ENCODE measurements at places on chromosomes 4 and X. TPM values are rescaled to one million over a fixed set of nuclear protein-coding genes. Genes with fewer than 3 reads are reported as not detected.

EPGN gene
- 0.32 TPM for total RNA-seq

NOX1 gene
- under 0.01 TPM for total RNA-seq

- no peak for DNase-seq
Observed at GRCh38 chr4:172726001-172726423, 442.6 kb upstream of the GALNT7 start.

DNA sequence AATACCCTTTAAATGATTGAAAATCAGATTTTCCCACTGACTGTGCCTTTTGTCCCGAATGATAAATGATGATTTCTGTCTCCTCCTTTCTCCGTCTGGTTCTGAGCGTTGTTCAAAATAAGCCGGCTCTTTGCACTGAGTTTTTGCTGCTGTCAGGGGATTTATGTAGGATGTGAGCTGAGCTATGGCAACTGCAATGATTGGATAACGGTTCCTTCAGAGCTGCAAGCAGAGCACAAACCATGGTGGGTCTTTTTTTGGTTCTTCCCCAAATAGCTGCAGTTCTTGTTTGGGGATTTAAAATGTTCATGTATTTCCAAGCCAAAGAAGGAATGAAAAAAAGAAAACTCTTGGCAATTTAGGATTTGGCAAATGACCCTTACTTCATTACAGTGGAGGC lies 124.5 kb upstream of the CASK start:
- DNase-seq = no peak

RBM46 gene
- total RNA-seq = not detected

KCTD8 gene
- total RNA-seq = under 0.01 TPM

- DNase-seq = no peak
Observed at GRCh38 chrX:129908636-129909035, 2.7 kb downstream of the UTP14A start.

GRCh38 chr4:11544211-11544610 lies 115.5 kb upstream of the HS3ST1 start:
- DNase-seq = no peak

DNA sequence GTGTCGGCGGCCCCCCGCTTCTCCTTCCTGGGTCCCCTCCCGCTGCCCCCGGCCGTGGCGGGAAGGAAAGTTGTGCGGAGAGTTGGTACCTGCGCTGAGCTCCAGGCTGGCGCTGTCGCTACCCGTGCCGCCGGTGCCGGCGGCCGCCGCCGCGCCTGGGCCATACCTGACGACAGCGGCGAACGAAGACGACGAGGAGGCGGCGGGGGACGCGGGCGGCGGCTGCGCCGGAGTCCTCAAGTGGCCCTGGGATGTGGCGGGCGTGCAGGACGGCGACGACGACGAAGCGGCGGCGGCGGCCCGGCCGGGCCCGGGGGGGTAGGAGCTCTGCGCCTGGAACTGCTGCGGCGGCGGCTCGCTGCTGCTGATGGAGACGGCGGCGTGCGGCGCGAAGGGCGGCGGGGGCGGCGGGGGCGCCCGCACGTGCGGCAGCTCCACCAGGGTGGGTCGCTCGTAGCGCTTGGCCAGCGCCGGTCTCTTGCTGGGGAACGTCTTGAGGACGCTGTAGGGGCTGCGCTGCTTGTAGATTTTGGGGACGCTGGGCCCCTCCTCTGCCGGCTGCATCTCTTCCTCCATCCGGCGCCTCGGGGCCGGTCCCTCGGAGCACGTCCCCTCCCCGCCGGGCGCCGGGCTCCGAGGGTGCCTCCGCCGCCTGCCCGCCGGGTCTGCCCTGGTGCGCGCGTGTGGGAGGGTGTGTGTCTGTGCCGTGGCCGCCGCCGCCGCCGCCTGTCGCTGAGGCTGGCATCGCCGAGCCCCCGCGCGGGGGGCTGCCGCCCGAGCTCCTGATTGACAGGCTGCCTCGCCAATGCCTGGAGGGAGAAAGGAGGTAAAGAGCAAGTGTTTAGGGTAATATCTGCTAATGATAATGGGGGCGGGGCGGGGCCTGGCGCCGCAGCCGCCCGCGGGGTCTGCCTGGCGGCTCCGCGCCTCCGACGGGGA lies 618 bp downstream of the BEND4 start:
- DNase-seq = no peak

- no peak for DNase-seq
Observed at GRCh38 chrX:85630901-85631300, 251.4 kb upstream of the POF1B start.

DNA sequence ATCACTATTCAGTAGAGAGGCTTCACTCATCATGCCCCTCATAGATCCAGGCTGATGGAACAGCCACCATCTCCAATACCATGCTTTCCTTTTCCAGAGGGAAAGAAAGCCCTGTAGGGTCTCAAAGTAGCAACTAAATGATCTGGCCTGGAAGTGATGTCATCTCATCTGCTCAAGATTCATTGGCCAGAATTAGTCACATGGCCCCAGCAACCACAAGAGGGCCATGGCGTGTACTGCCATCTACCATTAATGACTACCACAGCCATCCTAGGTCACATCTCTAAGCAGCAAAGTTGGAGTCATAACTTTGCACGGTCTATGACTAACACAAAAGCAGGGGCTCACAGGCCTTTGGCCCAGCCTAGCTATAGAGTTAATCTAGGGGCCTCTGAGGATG lies 194.8 kb downstream of the KIT start:
- no peak for DNase-seq

DNA sequence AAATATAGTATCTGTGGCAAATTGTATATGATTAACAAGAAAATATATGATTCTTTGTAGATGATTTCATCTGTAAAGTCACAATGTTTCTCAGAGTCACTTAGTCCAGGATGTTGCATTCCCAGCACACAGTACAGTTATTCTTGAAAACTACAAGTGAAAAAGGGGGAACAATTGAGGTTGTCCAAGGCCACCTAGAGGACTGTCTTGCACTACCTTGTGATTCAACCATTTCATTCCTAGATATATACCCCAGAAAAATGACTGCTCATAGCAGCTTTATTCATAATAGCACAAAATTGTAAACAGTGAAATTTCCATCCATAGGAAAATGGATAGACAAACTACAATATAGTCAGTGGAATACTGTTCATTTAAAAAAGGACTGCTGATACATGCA lies 16.0 kb downstream of the C4orf33 start:
- no peak for DNase-seq

- no peak for DNase-seq
Observed at GRCh38 chr4:121200795-121201472, 36.8 kb upstream of the TNIP3 start.

- peak; percentile 10 for DNase-seq
Observed at GRCh38 chrX:25156323-25156722, 140.6 kb upstream of the ARX start.

SLC34A2 gene
- total RNA-seq = not detected

TRIM61 gene
- 1.7 TPM for total RNA-seq

DNA sequence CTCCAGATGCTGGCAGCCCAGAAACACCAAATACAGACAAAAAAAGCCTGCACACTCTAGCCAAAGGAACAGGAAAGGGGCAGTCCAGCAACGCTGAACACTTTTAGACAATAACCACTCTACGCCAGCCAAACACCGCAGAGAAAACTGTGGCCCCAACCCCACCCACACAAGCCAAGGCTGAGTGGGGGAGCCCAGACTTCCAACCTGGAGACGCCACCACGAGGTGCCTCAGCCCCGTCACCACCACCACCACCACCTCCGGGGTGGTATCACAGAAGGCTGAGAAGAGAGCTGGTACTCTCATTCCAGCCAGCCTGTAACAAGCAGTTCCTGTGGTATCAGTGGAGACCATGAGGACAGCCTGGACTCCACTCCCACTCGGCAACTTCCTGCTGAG lies 22.8 kb downstream of the MEPE start:
- DNase-seq = no peak

DNA sequence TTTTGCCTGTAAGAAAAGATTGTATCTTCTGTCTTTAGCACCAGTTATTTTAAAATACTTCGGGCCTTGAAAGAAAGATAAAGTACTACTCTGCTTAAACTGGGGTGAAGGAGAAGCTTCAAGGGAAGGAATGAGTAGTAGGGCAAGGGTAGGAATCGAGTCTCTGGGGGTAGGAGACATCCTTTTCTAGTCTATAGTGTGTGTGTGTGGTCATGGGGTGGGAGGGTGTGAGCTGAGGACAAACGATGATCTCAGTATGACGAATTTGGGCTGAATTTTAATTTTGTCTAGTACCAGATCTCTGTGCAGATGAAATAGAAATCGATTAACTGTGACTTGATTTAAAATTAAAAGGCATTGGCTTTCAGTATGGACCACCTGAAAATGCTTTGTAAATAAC lies 3.3 kb upstream of the MYOZ2 start:
- no peak for DNase-seq

GRCh38 chr4:185820146-185821028 lies 8.4 kb upstream of the SORBS2 start:
- DNase-seq = no peak

DNA sequence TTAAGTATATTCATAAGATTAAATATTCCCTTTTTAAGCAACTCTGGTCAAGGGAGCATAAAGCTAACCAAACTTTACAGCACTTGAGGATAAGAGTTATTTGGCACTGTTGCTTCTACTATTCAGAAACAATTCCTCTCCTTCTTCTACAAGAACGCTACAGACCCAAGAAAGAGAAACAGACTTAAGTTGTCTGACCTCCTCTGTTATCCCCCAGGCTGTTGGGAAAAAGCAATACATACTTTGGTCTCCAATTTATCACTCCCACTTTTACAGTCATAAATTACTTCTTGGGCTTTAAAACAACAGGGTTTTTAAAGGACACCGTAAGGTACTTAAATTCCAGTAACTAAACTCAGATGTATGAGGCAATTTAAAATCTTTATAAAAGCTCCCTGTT lies 147.4 kb downstream of the COL25A1 start:
- peak; percentile 54 for DNase-seq

CYLC1 gene
- not detected for total RNA-seq

SPACA5B gene
- not detected for total RNA-seq

ARMCX1 gene
- 41.9 TPM for total RNA-seq

- no peak for DNase-seq
Observed at GRCh38 chrX:78456909-78457308, 129.5 kb upstream of the CYSLTR1 start.

DNA sequence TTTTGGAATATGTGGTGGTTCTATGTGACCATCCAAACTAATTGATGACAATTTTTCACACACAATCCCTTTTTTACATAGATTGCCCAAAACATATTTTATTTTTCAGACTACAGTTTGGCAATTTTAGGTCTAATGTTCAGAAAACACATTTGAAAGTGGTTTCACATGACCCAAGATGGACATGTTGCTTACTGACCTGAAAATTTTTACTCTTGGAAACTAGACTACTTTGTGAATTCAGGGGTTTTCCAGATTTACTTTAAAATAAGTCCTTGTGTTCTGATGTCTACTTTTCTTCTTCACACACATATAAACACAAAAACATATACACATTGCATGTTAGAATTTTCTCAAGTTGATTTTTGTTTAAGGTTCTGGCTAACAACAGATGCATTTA lies 79.5 kb downstream of the HMGB2 start:
- no peak for DNase-seq

DNA sequence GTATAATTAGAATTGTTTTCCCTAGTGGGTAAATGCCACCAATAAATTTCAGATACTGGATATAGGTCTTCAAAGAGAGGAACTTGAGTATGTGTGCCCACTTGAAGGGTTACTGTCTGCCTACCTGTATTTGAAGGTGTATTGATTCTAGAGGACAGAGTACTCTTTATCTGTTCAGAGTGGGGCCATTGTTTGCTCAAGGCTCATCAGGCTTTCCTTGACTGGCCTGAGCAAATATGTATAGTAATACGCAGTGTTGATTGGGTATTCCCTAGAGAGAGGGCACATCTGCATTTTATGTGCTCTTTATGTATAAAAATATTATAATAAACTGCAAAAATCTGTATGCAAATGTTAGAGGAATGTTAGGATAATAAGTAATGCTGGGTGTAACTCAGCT lies 23.7 kb downstream of the RP2 start:
- no peak for DNase-seq

- DNase-seq = no peak
Observed at GRCh38 chr4:53000560-53000959, 138.4 kb downstream of the RASL11B start.

DNA sequence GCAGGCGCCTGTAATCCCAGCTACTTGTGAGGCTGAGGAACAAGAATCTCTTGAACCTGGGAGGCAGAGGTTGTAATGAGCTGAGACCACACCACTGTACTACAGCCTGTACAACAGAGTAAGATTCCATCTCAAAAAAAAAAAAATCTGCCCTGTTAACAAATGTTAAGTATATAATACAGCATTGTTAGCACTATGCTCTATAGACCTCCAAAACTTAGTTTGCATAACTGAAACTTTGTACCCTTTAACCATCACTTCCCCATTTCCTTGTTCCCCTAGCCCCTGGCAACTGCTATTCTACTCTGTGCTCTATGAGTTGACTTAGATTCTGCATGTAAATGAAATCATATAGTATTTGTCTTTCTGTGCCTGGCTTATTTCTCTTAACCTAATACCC lies 76.7 kb downstream of the TAB3 start:
- no peak for DNase-seq

TRO gene
- 17.1 TPM for total RNA-seq

- DNase-seq = no peak
Observed at GRCh38 chrX:15737190-15737958, 696 bp upstream of the CA5B start.

- DNase-seq = no peak
Observed at GRCh38 chr4:102141842-102142241, 203.4 kb downstream of the SLC39A8 start.

DNA sequence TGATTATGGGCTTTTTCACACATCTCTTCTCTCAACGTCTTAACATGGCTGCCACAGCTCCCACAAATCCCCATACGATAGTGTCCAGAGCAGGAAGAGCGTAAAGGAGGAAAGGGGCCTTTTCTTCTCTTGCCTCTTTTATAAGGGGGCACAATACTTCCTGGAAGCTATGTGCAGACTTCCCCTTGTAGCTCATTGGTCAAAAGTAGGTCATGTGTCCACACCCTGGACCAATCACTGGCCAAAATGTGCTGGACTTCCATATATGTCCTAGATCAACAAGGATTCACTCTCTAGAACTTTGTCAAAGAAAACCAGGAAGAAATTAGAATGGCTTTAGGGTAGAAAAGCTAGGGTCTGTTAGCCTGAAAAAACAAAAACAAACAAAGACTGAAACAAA lies 26.7 kb downstream of the STK32B start:
- no peak for DNase-seq

DNA sequence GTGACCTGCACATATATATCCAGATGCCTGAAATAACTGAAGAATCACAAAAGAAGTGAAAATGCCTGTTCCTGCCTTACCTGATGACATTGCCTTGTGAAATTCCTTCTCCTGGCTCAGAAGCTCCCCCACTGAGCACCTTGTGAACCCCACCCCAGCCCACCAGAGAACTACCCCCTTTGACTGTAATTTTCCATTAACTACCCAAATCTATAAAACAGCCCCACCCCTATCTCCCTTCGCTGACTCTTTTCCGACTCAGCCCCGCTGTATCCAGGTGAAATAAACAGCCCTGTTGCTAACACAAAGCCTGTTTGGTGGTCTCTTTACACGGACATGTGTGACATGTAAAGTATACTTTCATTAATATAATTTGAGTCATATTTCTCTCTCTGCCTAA lies 320.3 kb upstream of the TECRL start:
- DNase-seq = no peak

GRCh38 chr4:25075851-25076250 lies 45.1 kb upstream of the LGI2 start:
- DNase-seq = no peak

GRCh38 chrX:70022616-70023015 lies 27.1 kb downstream of the AWAT2 start:
- DNase-seq = no peak

- no peak for DNase-seq
Observed at GRCh38 chrX:63961964-63962363, 176.9 kb upstream of the ARHGEF9 start.

Data from fibroblast of villous mesenchyme (primary cell).